Kidney tubule cell (primary cell): ENCODE measurements at places on chromosomes 1 and 21.

- no peak for DNase-seq
Measured at GRCh38 chr21:40404396-40404800, 442.6 kb downstream of the DSCAM start.

GRCh38 chr1:236204039-236204438 lies 61.7 kb downstream of the GPR137B start:
- no peak for DNase-seq

DNA sequence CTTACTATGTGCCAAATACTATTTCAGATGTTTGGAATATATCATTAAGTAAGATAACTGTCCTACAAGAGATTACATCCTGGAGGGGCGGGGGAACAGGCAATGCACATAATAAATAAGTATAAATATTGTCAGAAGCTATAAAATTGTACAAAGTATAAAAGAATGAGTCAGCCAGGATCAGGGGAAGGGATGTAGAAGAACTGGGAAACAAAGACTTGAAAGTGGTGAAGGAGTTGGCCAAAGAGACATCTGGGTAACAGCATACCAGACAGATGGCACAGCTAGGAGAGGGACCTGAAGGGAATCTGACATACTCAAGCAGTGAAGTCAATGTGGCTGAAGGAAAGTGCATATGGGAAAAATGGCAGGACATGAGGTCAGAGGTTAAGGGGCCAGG lies 53.9 kb downstream of the CYYR1 start:
- DNase-seq, result no peak

GRCh38 chr1:40755067-40755466 lies 28.5 kb upstream of the KCNQ4 start:
- DNase-seq, result no peak

DNA sequence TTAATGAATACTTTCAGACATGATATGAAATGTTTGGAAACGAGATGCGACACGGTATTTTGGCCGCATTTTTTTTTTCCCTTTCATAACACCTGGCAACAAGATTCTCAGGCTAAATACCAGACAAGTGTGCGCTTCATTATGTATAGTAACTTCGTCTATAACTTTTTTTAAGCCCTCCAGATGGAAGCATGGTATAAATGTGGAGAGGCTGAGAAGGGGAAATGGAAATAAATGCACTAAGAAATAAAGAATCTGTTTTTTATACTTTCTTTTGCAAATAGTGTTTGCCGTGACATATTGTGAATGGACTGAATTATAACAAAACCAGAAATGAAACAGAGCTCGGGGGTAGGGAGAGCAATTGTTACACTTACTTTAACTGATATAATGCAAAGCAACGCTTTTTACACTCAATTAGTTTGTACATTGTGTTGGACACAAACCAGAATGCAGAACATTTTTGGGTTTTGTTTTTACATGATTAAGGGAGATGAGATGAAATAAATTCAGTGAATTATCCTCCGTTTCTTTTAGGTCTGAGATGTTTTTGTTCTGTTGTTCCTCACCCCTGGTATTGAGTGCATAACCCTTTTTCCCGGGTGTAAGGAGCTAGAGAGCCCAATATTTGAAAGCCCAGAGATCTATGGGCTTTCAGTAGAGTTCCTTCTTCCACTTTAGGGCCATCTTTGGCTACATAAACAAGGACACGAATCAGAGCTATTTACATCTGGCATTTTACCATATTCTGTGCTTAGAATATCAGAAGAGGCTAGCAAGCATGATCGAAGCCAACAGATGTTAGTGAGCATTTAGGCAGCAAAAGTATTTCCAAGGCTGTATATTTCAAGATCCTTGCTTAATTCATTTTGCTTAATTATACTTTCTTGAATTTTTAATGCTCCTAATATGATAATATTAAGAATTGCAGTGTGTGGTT lies 478.0 kb downstream of the CAMTA1 start:
- DNase-seq, result no peak

- no peak for DNase-seq
Measured at GRCh38 chr1:13786541-13786940, 86.6 kb downstream of the PRDM2 start.

- no peak for DNase-seq
Measured at GRCh38 chr1:192811006-192811405, 2.2 kb downstream of the RGS2 start.

DNA sequence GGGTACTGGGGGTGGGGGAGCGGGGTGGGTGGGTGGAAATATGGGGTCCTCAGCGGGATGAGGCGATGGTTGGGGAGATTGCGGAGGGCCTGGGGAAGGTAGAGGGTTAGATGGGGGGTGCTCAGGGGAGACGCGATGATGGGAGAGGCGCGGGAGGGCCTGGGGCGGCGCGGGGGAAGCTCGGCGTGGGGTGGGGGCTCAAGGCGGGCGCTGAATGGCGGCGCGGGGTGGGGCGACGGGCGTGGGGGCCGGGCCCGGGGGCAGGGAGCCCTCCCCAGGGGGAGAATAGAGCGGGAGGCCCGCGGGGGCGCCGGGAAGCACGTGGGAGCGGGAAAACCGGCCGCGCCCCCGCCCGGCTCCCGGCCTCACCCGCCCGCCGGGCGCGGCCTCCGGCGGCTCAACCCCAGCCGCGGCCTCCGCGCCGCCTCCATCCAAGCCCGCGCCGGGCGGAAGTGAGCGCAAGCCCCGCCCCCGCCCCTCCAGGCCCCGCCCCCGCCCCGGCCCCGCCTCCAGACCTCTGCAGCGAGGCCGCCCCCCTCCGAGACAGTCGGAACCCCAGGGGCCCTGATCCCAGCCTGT lies at the start of gene FAAP20:
Gene FAAP20 (minus strand): TSS at position 454 of the 579 bp plus-strand sequence. CDS start 23 bp downstream, at position 431.
- peak; percentile 80 for DNase-seq

GRCh38 chr1:101388904-101389546 lies 152.2 kb downstream of the S1PR1 start:
- peak; percentile 38 for DNase-seq

DNA sequence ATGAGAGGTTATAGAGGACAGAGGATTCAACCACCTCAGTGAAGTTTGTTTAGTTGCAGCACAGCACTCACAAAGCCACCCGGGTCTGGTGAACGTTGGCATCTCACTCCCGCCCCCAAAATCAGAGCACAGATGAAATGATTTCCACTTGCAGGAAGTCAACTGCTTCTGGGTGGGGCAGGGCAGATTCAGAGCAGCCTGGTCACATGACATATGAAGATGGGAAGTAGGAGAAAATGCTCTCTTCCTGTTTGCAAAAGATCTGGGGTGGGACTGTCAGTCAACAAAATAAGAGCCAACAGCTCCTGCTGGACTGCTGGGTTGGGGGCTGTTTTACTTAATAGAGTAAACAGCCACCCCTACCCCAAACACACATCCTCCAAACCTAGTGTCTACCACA lies 43.2 kb downstream of the LRRC71 start:
- DNase-seq, result no peak

DNA sequence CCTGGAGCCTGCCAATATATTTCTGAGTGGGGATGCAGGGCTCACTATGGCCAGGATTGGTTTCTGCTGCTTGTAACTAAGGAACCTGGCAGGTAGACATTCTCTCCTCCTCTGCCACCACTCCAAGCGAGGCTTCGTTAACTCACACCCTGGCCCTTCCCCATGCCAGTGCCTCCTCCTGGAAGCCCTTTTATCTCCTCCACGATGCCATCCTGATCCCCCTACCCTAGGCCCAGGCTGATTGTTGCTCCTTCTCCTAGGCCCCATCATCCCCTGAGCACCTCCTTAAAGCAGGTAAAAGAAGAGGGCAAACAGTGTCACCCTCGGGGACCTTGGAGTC lies 118.5 kb downstream of the DMRTB1 start:
- DNase-seq, result no peak

DNA sequence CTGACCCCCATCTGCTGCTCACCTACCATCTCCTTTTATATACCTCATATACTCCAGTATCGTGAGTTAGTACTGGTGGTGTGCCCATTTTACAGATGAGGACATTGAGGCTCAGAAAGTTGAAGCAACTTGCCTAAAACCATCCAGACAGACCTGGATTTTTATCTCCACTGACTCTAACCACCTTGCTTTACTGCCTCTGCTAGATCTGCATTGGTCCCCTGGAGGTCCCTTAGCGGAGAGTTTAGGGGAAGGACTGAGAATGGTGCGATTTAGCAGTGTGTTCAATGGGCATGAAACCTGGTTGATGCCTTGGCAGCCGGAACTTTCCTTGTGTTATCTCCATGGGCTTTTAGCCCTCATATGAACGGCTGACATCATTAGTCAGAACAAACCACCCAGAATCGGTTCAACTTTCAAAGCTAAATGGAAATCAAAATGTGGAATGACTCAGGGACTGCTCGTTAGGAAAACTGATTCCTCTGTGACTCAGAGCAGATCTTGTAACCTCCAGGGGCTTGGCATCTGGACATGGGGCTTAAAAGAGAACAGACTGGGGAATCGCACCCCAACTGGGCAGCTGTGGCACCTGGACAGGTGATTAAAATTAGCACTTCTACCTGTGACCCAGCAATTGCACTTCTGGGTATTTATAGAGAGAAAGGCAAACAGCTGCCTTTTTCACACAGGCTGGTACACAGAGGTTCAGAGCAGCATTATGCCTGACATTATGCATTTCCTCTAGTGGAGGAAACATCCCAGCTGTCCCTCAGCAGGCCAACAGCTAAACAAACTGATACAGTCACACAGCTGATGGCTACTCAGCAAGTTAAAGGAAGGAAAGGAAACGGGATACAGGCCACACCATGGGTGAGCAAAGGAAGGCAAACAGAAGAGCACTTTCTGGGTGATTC lies 25.3 kb downstream of the TMEM51 start:
- DNase-seq, result peak; percentile 97

DNA sequence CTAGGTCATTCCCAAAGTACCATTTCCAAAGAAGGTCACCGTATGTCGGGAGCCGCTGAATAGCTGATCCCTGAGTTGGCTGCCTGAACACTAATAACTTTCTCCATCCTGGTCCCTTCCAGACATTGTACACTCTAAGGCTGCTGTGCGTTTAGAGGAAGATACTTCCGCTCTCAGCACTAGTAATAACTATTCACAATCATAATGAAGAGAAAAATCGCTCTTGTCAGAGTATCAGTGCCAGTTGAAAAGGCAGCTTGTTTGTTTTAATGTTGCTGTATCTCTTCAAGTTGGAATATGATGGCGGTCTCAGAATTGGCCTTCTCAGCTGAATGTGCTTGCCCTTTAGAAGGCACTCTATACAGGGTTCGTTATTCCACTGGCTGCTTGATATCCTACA lies 43.5 kb downstream of the TGFB2 start:
- DNase-seq, result no peak

- no peak for DNase-seq
Measured at GRCh38 chr1:4153571-4153970, 253.5 kb upstream of the C1orf174 start.

GRCh38 chr1:2307972-2308371 lies 79.9 kb downstream of the SKI start:
- no peak for DNase-seq

DNA sequence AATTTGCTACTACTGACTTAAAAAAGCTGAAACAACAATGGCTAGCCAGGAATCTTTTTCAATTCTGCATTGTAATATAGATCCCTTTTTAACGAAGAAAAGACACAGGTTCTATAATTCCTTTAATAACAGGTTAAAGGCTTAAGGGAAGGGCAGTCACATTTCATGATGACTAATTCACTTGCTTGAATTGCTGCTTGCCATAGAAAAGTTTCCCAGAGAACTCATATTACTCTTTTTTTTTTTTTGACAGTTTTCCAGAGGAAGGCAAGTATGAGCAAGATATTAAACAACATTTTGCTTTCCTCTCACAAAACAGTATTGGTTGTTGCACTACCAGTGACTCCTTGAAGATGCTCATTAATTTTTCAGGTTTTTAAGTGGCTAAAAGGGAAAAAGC lies 60.9 kb downstream of the IL23R start:
- peak; percentile 60 for DNase-seq

GRCh38 chr1:157278383-157279137 lies 140.4 kb upstream of the ETV3 start:
- DNase-seq, result no peak

- peak; percentile 29 for DNase-seq
Measured at GRCh38 chr1:149884433-149885338, 14.7 kb upstream of the BOLA1 start.

- no peak for DNase-seq
Measured at GRCh38 chr1:9590945-9591668, 2.4 kb downstream of the TMEM201 start.

- no peak for DNase-seq
Measured at GRCh38 chr21:36602735-36603134, 96.2 kb upstream of the SIM2 start.

DNA sequence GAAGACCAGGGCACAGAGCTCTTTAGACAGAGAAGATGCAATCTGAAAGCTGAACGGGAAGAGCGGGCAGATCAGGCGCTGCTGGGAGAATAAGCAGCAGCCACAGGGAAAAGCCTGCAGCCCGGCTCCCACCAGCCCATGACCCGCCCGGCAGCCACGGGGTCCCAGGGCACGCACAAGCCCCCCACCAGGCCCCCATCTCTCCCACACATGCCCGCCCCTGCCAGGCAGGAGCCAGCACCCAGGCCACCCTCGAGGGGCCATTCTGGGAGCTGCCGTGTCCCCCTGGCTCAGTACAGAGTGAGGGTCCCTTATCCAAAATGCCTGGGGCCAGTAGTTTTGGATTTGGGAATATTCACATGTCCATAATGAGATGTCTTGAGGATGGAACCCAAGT lies 16.3 kb downstream of the SLC19A1 start:
- DNase-seq, result no peak

DNA sequence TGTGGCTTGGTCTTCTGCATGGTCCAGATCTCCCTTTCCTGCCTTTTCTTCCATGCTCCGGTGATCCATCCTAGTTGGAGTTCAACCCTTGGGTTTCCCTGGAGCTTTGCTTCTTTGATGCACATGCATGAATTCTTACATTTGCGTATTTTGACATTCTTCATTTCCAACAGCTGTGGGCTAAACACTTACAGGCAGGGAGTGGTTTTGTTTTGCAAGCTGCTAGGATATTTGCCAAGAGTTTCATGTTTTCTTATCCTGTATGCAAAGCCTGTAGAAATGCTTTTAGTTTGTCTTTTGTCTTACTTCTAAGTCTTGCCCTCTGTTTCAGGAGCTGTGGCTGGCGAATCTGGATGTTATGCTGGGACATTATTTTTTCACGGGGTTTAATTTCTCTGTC lies 90.3 kb upstream of the PAXBP1 start:
- DNase-seq, result no peak

DNA sequence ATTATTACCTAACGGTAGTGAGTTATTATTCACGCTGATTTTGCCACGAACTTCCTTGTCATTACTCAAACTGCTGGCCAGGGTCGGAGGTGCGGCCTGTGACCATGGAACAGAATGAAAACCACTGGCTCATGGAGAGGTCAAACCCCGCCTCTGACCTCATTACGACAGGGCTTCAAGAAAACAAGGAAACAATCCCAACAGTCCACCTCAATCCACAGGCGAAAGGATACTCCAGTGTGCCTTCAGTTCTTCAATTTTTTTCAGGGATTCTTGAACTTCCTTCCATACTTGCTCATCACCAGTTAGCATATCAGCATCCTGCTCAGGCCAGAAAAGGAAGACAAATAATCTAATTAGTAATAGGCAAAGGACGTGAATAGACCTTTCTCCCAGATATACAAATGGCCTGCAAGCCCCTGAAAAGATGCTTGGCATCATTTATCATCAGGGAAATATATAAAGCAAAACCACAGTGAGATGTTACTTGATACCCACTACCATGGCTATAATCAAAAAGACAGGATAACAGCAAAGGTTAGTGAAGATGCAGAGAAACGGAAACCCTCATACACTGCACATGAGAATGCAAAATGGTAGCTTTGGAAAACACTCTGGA lies 643.4 kb downstream of the SMYD3 start:
- peak; percentile 95 for DNase-seq

GRCh38 chr1:240515505-240515904 lies 96.5 kb downstream of the GREM2 start:
- peak; percentile 44 for DNase-seq

GRCh38 chr1:248807067-248807737 lies 18.5 kb downstream of the SH3BP5L start:
- DNase-seq, result peak; percentile 65
